ENCODE measurements at places on chromosomes 2 and 18.

- no peak for DNase-seq
Measured at GRCh38 chr2:20648206-20648605, 2.7 kb downstream of the HS1BP3 start.

DNA sequence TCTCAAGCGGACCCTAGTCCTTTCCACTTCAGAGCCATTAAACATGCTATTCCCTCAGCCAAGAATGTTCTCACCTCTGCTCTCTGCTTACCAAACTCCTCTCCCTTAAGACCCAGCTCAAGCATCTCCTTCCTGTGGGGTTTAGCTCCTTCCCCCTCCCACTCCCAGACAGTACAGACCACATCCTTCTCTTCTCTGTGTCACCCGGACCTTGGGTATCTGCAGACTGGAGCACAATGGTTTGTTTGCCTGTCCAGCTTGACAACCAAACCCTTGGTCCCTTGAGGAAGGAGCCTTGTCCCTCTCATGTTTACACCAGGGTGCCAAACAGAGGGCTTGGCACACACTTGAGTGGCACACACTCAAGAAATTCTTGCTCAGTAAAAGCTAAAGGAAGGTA lies 4.1 kb upstream of the CD8A start:
- no peak for DNase-seq

DNA sequence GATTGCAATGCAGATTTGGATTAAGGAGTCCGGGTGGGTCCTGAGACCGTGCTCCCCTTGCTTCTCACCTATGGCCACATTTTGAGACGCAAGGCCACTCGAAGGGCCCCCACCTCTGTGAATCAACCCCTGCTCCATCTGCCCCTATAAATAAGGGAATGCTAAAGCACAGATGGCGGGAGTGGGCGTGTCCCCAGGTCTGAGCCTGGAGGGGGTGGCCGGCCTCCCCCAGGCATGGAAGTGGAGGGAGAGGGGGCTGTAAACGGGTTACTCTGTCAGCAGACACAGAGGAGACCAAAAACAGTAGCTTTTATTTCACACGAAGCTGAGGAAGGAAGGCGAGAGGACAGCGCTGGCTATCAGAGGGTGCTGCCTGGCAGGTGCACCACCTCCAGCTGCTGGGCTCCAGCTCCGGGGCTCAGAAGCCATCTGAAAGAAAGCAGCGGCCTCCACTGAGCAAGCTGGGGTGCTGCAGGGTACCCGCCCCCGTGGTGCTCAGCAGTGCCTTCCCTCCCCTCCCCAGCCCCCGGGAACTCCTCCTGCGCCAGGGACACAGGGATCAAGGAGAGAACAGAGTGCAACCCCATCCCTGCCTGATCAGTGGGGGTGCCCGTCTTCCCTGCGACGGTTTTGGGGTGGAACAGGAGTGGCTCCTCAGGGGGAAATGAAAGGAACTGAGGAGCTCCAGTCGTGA lies 56.7 kb upstream of the RAB6C start:
- no peak for DNase-seq

DNA sequence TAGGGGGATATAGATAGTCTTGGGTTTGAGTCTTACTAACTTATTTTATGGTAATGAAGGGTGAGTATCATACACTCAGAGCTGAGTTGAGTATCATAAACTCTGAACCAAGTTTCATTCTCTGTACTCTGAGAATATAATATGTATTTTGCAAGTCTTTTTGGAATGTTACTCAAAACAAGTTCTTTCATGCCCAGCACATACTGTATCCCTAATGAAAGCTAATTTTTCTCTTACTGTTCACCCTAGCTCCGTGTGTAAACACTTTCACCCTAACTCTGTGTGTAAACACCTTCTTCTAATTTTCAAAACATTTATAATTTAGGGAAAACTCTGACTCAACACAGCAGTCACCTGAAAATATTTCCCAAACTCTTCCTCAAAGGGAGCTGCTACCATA lies 29.7 kb upstream of the CHST9 start:
- no peak for DNase-seq

- DNase-seq: no peak
Measured at GRCh38 chr2:165576409-165577154, 107.1 kb downstream of the CSRNP3 start.

GRCh38 chr2:108594982-108595464 lies 60.8 kb downstream of the LIMS1 start:
- DNase-seq: no peak

DNA sequence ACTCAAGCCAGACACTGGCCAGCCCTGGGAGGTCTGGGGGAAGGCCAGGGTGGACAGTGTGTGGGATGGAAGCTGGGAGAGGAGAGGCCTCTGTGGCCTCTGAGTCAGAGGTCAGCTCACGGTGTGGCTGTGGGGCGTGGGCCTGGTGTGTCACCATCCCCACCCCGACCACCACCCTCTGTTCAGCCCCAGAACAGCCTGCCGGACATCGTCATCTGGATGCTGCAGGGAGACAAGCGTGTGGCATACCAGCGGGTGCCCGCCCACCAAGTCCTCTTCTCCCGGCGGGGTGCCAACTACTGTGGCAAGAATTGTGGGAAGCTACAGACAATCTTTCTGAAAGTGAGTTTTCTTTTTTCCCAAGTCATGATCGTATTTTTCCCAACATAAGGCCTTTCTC lies 110.5 kb downstream of the DYSF start:
- DNase-seq: no peak

GRCh38 chr2:213010106-213010779 lies 141.2 kb downstream of the IKZF2 start:
- no peak for DNase-seq

GRCh38 chr2:169746240-169746639 lies 12.6 kb downstream of the KLHL23 start:
- no peak for DNase-seq

GRCh38 chr2:42025151-42025582 lies 22.7 kb upstream of the PKDCC start:
- DNase-seq: no peak

GRCh38 chr2:159091976-159092375 lies 123.5 kb downstream of the TANC1 start:
- no peak for DNase-seq

- no peak for DNase-seq
Measured at GRCh38 chr2:105771836-105772235, 27.1 kb downstream of the NCK2 start.

- no peak for DNase-seq
Measured at GRCh38 chr2:15681089-15681885, 89.6 kb downstream of the DDX1 start.

GRCh38 chr2:66553370-66553769 lies 118.4 kb downstream of the MEIS1 start:
- no peak for DNase-seq

DNA sequence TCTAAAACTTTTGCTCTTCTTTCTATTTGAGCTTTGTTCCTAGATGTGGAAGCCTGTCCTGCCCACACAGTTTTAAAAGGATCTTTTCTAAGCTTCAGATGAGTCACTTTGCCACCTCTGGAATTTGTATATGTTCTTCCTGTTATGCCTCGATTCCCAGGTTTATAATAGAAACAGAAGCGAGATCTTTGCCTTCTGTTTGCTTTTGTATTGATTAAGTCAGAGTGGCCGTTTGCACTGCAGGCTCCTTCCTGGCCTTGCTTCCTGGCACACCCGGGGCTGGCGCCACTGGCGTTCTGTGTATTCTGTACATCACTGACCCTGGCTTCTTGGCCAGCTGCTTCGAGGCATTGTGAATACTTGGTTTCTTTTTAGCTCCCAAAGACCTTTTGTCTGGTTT lies 91.8 kb downstream of the MTCL1 start:
- DNase-seq: no peak

GRCh38 chr18:32899819-32900218 lies 127.0 kb upstream of the KLHL14 start:
- DNase-seq: no peak

GRCh38 chr2:45713591-45713990 lies 62.1 kb downstream of the PRKCE start:
- DNase-seq: no peak

DNA sequence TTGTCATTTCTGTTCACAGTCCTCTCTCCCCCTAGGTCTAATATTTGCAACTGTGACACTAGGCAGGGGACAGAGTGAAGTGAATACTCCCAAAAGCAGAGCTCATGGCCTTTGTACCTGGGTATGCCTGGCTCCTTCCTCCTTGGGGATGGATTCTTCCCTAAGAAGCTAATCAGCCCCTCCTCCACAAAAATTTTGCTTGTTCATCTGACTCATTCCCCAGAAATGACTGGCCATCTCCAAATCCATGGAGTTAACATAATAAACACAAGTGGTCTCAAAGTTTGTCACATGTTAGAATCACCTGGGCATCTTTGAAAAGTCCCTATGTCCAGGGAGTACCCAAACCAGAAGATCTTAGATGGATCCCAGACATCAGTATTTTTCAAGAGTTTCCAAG lies 65.3 kb downstream of the SUCLG1 start:
- DNase-seq: no peak

GRCh38 chr18:47978141-47978540 lies 47.7 kb upstream of the SMAD2 start:
- DNase-seq: no peak

DNA sequence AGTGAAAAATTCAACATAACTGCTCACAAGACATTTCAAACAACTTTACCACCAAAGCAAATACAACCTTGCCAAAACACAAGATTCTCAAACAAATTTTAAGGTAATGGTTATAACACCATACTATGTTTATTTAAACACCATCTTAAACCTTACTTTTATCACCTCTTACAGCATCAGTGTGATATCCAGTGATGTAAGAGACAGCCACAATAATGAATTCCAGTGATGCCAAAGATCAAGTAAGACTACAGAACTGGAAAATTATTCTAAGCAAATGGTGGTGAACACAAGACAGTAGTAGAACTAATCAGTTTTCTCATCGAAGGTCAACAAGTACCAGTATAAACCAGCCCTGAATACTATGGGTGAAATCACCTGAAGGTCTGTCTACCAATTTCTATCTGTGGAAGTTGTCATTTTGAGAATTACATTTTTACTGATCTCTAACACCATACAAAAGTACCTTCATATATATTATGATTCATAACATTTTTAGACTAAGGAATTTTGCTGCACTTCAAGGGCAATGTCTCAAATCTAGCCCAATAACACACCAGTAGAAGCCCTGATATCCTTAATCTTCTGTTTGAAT lies 146.2 kb downstream of the RBMS1 start:
- no peak for DNase-seq

DNA sequence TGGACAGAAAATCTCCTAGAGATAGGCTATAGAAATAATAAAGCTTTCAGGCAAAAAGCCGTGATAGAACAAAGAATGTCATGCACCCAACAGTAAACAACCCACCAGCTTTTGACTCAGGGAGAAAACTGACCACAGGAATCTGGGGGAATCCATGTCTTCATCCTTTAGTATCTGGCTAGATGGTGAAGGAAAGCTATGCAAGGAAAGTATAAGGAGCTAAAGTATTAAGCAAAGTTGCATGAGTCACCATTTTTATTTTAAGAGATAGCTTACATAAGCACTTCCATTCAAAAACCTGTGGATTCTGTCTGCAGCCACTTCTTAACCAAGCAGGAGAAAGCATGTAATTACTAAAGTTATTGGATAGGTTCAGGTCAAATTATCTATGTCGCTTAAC lies 363.8 kb downstream of the LRP1B start:
- no peak for DNase-seq

DNA sequence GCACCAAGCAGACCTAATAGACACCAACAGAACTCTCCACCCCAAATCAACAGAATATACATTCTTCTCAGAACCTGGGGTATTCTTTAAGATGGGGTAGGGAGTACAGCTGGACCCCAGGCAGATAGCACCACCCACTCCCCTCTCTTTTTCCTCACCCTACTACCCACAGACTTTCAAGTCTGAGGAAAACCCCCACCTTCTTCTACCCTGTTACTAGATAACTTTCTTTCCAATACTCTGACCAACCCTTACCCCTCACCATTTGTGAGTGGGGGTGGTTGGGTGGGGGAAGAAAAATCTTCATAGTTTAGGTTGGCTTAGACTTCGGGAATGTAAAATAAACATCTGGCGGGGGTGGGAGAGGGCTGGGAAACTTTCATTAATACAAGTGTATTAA lies 20.3 kb upstream of the ZBTB14 start:
- no peak for DNase-seq

GRCh38 chr2:237572742-237573101 lies 6.3 kb downstream of the PRLH start:
- DNase-seq: no peak

GRCh38 chr2:110848519-110849030 lies 116.2 kb downstream of the ACOXL start:
- DNase-seq: no peak

GRCh38 chr18:7370375-7370774 lies 139.5 kb downstream of the LRRC30 start:
- DNase-seq: no peak

GRCh38 chr2:223020971-223021675 lies 30.9 kb upstream of the KCNE4 start:
- DNase-seq: no peak

GRCh38 chr18:41444943-41445342 lies 510.1 kb upstream of the PIK3C3 start:
- DNase-seq: no peak

DNA sequence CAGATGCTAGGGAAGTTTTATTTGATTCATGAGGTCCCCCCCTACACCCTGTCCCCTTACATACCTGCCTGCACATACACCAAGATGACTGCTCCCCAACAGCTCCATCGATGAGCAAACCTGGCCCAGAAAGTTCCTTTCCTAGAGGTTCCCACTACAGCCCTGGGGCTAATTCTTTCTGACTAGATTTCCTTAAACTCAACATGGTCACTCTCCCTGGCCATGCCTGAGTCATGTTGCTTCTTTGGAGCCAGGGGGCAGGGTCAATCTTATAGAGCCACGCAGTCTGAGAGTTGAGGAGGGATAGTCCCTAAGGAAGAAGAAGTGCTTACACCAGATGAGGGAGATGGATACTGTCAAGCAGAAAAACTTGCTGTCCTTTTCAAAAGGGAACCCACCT lies 67.7 kb upstream of the GLI2 start:
- DNase-seq: no peak

DNA sequence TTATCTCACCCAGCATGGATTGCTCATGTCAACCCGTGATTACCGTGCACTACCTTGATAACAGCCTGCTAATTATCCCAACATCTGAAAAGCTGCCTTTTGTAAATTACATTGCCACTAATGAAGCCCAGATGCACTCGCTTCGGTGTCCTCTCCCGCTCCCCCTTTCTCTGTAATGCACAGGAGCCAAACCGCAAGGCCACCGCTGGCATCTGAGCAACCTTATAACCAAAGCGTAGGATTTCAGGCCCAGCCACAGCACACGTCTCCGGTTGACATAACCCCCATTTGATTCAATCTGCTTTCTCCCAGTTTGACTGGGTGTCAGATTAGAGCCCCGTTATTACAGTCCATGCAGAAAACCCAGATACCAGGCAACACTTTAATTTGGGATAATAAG lies 341.2 kb downstream of the ALK start:
- DNase-seq: no peak

DNA sequence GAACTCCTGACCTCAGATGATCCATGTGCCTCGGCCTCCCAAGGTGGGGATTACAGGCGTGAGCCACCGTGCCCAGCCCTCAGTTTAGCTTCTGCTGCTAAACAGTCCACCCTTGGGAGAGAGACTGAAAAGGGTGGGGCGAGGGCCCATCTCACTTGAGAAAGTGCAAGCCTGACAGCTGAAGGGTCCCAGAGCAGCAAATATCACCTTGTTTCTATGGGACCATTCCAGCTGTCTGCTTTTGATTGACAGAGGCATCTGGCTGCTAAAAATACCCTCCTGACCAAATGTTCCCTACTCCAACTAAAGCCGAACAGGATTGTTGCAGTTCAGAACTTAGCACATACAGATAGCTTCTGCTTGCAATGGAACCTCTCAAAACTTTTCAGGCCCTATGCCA lies 436 bp upstream of the SMYD1 start:
- DNase-seq: no peak
